ENCODE measurements at places on chromosomes 2 and 18.

GRCh38 chr2:127047716-127048617, 59.0 kb downstream of the BIN1 start:
- no peak for DNase-seq

DNA sequence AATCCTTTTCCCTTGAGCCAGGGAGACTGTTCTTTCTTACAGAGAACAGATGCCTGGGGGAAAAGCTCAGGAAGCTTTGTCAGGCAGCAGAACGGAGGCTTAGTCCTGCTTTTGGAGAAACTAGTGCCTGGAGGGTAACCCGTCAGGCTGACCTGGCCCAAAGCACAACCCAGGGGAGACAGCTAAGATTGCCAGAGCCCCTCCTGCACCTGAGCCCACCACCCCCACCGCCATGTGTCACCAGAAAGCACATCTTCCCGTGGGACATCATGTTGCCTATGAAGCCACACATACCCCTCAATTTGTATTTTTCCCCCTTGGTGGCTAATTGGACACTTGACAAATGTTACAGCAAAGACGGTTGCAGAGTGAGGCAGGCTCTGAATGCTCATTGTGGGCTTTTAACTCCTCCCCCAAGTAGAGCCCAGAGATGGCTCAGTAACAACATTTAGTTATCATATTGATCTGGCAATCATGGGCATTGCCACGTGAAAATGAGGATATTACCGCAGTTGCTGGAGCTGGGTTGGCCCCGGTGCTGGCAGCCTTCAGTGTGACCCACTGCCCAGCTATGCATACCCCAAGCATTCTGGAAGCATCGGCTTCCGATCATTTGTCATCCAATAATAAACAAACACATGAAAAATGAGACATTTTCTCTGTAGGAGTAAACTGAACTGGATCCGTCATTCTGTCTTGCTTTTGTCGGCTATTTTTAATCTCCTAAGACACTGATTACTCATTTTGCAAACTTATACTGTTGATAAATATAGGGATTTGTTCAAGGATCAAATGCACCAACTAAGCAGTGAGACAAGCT, 229.5 kb downstream of the ATAD2B start:
- DNase-seq: no peak

- DNase-seq: no peak
Observed at GRCh38 chr2:222296311-222296741, 2.5 kb downstream of the PAX3 start.

- no peak for DNase-seq
Observed at GRCh38 chr2:220310451-220310861, 683.0 kb downstream of the SLC4A3 start.

GRCh38 chr2:147051248-147051647, 793.6 kb upstream of the ACVR2A start:
- DNase-seq: no peak

DNA sequence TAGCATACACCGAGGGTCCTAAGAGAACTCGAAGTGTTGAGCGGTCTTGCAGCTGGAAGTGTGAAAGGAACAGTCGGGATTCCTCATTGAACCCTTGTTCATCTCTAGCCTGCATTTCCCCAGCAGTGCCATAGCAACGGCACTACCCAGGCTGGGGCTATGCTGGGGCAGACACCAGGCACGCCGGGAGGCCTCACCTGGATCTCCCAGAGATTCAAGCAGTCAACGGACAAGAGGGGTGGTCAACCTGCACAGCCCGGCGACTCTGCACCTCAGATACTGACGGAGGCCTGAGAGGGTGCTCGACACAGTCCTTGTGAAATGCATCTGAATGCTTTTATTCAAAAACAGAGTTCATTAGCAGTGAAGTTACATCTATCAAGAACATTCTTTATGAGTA, 604.2 kb downstream of the GALR1 start:
- DNase-seq: no peak

- peak; percentile 5 for DNase-seq
Observed at GRCh38 chr18:28204154-28204553, 27.2 kb upstream of the CDH2 start.

GRCh38 chr2:21042958-21043743, 722 bp downstream of the APOB start:
- peak; percentile 67 for DNase-seq

- DNase-seq: no peak
Observed at GRCh38 chr2:128008074-128008672, 19.7 kb downstream of the SAP130 start.

DNA sequence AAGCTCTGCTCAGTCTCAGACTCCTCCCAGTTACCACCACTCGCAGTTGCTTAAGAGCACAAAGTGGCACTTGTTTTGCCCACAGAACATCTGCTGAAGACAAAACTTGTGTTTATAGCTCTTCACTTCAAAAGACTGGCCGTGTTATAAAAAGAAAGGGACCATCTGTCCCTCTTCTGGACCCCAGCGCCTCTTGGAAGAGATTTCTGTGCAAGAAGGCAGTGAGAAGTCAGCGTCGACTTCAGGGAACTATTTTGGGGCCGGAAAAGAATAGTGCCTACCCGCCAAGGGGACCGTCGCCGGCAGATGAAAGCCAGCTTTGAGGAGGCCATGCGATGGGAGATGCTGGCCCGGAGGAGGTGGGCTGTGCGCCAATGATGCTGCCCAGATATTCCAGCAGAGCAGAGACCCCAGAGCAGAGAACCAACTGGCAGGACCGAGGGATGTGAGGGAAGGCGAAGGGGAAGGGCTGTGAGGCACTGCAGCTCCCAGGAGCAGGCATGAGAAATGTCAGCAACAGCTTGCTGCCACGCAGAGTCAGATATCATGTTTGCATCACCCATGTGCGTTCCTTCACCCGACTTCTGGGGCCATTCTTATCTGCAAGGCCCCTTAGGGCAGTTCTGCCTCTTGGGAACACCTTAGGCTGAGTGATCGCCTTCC, 270.9 kb downstream of the ATAD2B start:
- no peak for DNase-seq

Data from hematopoietic multipotent progenitor cell treated with erythropoietin and hydrocortisone succinate and interleukin-3 and kit ligand, for 6 days (in vitro differentiated cells).